HuH-7.5 (cell line): ENCODE measurements at places on chromosomes 3 and 15.

- DNase-seq, result no peak
Observed at GRCh38 chr15:47705281-47705997, 11.9 kb upstream of the SEMA6D start.

GRCh38 chr15:65958835-65959234, 89.5 kb downstream of the RAB11A start:
- no peak for DNase-seq

GRCh38 chr15:45729141-45729540, 94.3 kb downstream of the SQOR start:
- no peak for DNase-seq

DNA sequence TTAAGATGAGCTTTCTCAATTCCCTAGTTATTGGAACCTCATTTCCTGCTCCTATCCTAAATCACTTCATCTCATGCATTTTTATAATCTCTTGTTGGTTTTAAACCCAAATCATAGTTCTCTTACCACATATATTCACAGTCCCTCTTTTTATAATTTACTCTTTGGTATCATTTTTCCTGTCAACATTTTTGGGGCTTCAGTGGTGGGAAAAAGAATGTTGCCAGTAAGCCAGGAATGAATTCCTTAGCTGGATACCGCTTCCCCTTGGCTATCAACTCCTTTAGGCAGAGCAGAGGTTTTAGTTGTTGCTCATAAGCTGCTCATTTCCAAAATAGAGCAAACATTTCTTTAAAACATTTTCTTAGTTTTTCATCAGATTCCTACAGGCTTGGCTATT, 112.3 kb downstream of the GALK2 start:
- no peak for DNase-seq

DNA sequence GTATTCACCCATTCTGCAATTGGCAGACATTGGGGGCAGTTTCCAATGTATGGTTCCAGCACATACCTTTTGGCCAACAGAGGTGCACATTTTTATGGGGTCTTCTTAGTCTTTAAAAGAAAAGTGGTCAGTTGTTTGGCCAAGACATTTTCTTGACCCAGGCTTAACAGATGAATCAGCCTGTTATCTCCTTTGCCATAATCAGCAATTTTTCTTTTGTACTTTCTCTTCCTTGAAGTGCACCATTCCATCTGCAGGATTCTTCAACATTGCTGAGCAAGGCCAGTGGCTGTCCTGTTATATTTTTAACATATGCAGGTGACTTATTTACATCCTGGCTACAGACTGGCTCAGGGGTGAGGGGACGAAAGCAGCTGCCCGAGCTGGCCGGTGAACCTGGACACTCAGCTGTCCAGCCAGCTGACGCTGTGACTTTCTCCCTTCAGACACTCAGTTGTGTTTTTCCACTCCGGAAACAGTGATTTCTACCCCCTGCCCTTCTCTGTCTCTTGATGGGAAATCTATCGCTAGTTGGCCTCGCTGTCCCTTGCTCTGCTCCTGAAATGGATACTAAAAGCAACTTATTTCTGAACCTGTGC, 96.5 kb upstream of the TNFAIP8L3 start:
- no peak for DNase-seq

DNA sequence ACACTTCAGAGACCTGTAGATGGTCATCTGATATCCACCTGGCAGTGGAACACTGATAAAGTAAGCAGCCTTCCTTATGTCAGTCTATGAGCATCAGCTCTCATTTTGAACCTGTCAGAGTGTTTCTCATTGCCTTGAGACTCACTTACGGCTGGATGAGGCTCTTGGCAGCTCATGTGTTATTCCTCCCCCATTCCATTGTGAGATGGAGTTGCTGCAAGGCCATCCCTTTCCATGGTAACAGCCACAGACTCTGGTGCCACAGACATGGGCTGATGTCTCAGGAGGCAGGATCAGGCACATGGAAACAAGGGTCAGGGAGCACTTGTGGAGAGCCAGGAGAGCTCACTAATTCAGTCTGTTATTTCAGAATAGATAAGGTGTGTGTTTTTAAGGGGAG, 11.9 kb downstream of the KCNAB1 start:
- no peak for DNase-seq

- DNase-seq, result no peak
Observed at GRCh38 chr3:183572935-183573334, 17.4 kb upstream of the KLHL6 start.

GRCh38 chr3:27642796-27643195, 79.3 kb downstream of the EOMES start:
- DNase-seq, result no peak

GRCh38 chr3:51988286-51989146, 5.2 kb downstream of the ACY1 start:
- DNase-seq, result no peak

DNA sequence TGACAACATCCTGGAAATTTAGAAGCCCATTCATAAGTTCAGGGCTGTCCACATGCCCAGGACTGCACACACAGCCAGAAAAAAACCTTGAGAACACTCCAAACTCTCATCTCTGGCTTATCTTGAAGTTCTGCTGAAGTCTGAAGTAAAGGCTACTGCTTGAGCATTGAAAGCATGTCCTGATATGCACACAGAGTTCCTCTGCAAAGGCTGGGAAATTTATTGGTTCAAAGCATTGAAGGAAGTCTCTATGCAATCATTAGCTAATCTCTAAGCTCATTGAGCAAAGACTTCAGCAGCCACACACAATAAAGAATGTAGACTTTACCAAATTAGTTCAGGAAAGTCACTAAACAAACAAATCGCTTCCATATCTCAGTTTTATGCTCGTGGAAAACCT, 162.0 kb upstream of the STT3B start:
- no peak for DNase-seq

DNA sequence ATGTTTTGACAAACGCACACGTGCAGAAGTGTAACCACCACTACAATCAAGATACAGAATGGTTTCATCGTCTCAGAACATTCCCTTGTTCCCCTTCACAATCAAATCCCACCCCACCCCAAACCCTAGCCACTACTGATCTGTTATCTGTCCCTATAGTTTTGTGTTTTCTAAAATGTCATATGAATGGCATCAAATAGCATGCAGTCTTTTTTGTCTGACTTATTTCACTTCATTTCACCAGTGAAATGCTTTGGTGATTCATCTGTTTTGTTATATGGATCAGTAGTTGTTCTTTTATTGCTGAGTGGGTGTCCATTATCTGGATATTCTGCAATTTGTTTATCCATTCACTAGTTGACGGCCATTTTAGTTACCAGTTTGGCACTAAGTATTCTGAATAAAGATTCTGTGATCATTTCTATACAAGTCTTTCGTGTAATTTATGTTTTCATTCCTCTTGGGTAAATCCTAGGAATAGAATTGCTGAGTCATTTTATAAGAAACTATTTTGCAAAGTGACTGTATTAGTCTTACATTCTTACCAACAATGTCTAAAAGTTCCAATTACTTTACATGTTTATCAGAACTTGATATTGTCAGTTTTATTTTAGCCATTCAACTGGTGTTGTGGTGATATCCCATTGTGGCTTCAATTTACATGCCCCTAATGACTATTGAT, 232.8 kb downstream of the CLSTN2 start:
- DNase-seq, result no peak

- DNase-seq, result no peak
Observed at GRCh38 chr3:160842021-160843005, 86.3 kb downstream of the PPM1L start.

DNA sequence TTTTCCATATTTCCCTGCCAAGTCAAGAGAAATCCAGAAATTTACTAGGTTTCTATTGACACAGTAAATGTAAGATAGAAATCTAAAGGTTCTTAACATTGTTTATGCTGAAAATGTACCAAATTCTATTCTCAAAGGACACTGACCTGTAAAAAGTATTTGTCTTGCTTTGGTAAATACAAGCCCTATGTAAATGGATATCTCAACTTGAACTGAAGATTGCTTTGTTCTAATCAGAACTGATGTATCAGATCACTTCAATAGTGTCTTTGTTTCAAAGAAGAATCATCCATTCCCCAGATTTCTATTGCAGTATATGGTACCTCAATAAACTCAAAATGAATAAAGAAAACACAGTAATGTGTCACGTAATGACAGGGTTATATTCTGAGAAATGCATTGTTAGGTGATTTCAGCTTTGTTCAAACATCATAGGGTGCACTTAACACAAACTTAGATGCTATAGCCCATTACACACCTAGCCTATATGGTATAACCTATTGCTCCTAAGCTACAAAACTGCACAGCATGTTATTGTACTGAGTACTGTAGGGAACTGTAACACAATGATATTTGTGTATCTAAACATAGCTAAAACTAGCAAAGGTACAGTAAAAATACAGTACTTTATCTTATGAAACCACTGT, 143.5 kb upstream of the NECTIN3 start:
- DNase-seq, result no peak

GRCh38 chr15:66462627-66463026, 34.9 kb downstream of the SNAPC5 start:
- no peak for DNase-seq

- peak; percentile 91 for DNase-seq
Observed at GRCh38 chr3:14548321-14548729, 8.2 kb upstream of the GRIP2 start.

GRCh38 chr15:94269954-94270353, 38.6 kb downstream of the MCTP2 start:
- DNase-seq, result no peak

- peak; percentile 12 for DNase-seq
Observed at GRCh38 chr3:178170698-178171535, 365.3 kb upstream of the KCNMB2 start.

DNA sequence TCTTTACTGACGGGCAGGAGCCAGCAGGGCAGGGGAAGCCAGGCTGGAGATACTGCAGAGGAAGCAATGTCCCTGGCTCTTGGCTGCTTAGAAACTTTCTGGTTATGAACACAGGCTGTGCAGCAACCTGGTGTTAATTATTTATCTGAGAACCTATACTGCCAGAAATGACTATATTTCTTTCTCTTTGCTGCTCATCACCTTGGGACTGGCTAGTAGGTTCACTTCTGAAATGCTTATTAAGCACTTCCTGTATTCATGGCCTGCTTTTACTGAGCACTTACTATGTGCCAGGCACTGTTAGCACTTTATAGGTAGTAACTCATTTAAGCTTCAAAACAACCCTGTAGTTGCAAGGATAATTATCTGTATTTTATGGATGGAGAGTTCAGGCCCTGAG, 57.6 kb downstream of the RAB11A start:
- DNase-seq, result no peak

GRCh38 chr15:101489599-101490407, at the start of gene PCSK6:
Gene PCSK6 (minus strand): TSS chr15:101489707. CDS start chr15:101489670, 37 bp downstream.
- DNase-seq, result peak; percentile 93

GRCh38 chr3:146421819-146422759, 47.3 kb downstream of the PLSCR2 start:
- no peak for DNase-seq

DNA sequence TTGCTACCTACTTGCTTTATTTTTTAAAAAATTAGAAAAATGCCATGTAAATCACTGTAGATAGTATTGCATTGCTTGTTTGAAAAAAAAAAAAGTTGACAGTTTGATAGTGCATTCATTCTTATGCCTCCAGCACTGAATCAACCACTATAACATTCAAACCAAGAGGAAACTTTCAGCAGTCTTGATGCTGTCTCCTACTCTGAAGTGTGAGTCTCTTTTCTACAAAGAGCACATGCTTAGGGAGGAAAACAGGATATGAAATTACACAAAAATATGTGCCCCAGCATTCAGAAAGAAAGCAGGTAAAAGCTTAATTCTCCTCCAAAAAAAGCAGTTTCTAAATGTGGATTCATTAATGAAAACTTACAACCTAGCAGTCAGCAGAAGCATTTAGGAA, 78.3 kb downstream of the ZBTB20 start:
- no peak for DNase-seq

DNA sequence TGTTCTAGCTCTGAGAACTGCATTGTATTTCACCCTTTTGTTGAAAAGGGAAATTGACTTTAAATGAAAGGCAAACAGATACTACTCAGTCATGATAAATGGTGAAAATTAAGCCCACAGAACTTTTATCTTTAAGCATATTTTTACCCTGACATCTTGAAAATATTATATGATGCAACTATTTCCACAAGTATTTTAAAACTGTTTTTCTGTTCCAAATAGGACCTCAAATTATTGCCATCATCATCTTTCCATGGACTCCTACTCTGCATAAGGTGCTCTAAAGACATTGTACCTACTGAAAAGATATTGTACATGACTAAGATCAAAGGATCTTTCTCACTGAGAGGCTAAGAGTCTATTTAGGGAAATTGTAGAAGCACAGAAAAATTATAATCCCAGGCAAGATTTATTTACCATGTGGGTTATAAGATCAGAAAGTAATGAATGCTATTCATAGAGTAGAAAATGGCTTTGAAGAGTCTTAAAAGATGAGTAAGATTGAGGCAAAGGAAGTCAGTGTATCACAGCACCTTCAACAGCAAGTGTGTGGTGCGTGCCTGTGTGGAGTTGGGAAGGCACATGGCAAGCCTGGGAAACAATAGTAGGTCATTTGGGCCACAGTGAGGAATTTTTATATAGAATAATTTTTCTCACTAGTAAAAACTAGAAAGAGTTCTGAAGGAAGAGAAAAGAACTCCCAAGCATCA, 68.8 kb downstream of the VGLL3 start:
- DNase-seq, result no peak

GRCh38 chr3:138323971-138324370, 5.7 kb downstream of the NME9 start:
- DNase-seq, result no peak

GRCh38 chr15:48355377-48355776, 24.1 kb downstream of the DUT start:
- no peak for DNase-seq

DNA sequence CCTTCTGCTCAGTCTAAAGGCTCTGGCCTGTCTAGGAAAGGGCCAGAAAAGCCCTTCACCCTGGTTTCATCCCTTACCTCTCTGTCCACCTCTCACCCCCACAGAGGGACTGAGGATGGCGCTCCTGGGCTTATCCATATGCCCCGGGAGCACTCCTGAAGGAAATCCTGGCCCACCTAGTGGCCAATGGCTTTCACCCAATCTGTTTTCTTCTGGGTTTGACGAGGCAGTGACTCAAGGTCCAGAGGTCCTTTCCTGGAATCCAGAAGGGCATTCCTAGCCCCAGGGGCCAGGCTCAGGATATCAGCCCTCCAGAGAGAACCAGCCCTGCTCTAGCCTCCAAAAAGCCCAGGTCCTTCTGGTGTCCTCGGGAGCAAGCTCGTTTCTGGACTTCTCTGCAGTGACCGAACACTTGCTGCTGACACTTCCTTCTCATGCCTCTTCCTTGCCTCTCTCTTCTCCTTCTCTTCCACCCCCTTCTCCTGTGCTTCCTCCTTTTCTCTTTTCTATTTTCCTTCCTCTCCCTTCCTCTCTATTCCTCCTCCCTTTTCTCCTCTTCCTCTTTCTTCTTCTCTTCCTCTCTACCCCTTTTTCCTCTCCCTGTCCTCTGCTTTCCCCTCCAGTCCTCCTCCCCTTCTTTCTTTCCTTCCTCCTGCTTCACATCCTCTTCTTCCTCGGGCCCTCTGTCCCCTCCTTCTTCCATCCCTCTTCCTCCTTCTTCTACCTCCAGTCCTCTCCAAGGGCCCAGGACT, 59.6 kb downstream of the RHCG start:
- DNase-seq, result no peak

GRCh38 chr15:75985971-75986370, 26.3 kb downstream of the NRG4 start:
- DNase-seq, result no peak

- DNase-seq, result no peak
Observed at GRCh38 chr15:80233581-80233980, 18.4 kb downstream of the CTXND1 start.
